Stimulated activated naive CD8-positive, alpha-beta T cell treated with anti-CD3 and anti-CD28 coated beads, Interleukin-15, Interleukin-2, amounts not matched to agents 100 U/mL and 50 U/mL, for 24 hours (primary cell): ENCODE measurements at places on chromosomes 1 and 21.

GRCh38 chr1:230068952-230069684, 2.1 kb downstream of the GALNT2 start:
- no peak for DNase-seq

- DNase-seq = no peak
These were observed 4.8 kb downstream of the KISS1 start for GRCh38 chr1:204191456-204191855.

DNA sequence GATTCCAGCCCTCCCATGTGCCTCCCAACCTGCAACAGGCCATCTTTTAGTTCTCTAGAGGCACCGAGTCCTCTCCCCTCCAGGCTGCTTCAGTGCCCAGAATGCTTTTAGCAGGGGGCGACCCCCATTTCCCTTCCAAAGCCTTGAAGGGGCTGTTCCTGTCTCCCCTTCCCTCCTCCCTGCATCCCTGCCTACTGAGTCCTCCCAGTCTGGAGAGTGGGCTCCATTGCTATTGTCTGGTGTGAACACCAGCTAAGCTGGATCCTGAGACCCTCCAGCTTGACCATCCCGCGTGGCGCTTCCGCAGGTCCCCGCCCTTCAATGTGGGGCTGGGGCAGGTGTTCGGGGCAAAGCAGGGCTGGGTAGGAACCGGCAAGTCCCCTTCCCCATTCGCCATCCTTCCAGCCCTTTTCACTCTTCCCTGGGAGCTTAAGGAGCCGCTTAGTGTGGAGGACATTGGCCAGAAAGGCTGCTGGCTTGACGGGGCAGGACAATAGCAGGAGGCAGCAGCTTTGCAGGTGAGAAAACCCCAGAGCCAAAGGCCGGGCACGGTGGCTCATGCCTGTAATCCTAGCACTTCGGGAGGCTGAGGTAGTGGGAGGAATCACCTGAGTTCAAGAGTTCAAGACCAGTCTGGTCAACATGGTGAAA, 32.2 kb downstream of the PADI6 start:
- no peak for DNase-seq

GRCh38 chr1:224724566-224724965, 108.4 kb downstream of the CNIH3 start:
- DNase-seq = no peak

- peak; percentile 48 for DNase-seq
These were observed 3.1 kb downstream of the USP48 start for GRCh38 chr1:21779613-21780521.

DNA sequence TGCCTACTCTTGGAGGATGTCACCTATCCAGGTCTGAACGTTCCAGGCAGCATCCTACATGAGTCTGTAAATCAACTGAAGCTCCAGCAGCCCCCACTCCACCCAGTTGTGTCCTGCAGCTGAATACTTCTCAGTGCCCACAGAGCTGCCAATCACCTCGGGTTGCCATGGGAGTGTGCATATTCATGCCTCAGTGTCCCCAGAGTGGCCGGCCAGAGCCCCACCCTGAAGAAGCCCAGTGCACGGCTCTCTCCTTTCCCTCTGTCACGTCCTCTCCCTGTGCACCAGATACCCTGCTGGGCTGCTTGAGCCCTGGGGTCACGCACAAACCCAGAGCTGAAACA, 16.1 kb upstream of the GSTM4 start:
- DNase-seq = no peak

DNA sequence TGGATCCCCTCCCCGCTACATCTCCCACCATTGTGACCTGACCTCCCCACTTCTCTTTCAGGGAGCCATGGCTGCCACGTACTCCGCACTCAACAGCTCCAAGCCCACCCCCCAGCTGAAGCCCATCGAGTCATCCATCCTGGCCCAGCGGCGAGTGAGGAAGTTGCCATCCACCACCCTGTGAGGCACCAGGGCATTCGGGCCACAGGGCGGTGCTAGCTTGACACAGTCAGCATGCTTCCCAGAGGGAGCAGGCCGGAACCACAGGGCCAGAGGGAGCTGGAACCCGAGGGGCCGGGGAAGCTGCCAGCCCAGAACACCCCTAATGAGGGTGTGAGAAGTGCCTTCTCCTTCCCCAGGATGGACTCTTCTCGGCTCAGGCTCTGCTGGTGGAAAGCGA, 44.5 kb downstream of the RPS6KA1 start:
- no peak for DNase-seq

- DNase-seq = no peak
These were observed 47.9 kb upstream of the PLXNA2 start for GRCh38 chr1:208291923-208292711.

- no peak for DNase-seq
These were observed 118.3 kb downstream of the FMN2 start for GRCh38 chr1:240210026-240210425.

DNA sequence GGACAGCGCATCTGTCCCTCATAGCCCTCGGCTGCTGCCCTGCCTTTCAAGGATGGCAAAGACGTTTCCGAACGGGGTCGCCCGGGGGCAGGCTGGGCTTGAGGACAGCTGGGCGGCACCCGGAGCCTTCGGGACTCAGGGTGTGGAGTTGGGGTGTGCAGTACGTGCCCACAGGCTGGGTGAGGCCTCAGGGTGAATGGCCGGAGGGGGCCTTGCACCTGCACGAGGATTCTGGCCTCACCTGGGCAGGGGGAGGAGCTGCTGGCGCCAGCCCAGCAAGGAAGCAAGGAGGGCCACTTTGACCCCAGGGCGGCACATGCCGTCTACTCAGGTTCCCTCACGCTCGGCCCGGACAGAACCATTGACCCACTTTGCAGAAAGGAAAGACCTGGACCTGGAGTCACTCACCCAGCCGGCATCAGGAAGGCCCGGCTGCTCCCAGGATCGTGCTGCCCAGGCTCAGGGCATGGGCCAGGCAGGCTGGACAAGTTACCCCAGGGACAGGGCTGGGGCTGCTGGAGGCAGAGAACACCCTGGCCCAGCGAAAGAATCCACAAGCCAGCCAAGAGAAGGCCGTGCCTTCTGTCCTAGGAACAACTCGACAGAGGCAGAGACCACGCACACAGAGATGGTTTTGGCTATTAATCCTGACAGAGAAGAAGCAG, 65.1 kb upstream of the TTC34 start:
- DNase-seq = no peak

DNA sequence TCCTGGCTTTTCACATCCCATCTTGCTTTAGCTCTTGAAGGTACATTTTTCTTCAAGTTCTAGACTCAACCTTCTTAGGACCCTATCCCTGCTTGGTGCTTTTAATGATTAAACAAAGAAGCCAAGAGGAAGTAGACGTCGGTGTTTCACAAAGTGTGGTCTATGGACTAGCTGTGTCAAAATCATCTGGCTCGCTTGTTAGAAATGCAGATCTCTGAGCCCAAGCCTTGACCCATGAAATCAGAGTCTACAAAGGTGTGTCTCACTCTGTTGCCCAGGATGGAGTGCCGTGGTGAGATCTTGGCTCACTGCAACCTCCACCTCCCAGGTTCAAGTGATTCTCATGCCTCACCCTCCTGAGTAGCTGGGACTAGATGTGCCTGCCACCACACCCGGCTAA, 295.5 kb upstream of the KAZN start:
- DNase-seq = no peak

DNA sequence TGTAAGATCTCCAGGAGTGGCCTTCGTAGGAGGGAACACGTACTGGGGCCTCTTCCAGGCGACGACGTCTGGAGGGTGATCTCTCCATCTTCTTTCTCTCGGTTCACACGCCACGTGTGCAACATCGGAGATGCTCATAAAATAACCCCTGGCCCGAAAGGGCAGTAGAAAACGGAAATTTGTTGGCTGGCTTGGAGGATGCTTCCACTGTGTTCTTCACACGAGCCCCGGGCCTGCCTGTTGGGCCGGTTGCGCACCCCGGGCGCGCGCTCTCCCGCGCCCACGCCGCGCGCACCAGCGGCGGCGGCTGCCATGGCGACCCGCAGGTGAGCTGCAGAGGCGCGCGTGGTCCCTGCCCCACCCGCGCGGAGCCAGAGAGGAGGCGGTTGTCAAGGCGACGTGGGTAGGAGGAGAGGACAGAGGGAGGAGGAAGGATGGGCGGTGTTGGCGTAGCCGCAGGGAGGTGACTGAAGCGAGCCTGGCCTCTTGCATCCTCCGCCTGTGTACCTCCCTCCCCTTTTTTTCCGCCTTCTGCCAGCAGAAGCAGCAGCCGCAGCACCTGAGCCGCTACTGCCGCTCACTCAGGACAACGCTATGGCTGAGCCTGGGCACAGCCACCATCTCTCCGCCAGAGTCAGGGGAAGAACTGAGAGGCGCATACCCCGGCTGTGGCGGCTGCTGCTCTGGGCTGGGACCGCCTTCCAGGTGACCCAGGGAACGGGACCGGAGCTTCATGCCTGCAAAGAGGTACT, at the start of gene ELAPOR1:
Gene ELAPOR1, plus strand, starts transcription at position 526 of the 752 bp plus-strand sequence. Its CDS starts 69 bp downstream, at position 595.
- peak; percentile 74 for DNase-seq

- DNase-seq = no peak
These were observed 54.0 kb downstream of the CAPN9 start for GRCh38 chr1:230800891-230801840.

DNA sequence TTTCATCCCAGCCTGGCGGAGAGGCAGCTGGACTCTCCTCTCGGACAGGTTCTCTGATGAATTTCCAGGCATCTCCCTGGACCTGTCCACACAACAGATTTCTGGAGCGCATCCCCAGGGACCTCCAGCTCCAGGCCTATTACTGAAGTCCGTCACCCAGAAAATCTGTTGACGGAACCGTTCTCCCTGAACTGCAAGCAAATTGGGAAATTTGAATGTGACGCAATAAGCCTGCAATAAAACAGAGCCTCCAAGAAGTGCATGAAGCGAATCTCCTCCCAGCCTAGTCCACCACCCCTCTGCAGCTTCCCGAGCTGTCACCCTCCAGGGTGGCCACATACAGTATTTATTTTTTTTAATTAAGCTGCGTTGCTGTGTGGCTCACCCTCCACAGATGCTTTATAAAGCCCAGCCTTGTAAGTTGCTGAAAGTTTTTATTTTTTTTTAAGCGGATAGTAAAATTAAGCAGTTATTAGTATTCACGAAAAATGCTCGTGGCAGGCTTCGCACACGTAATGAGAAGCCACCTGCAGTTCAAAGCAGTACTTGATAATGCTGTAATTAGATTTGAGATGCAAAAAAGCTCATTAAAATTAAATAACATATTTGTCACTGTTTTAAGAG, 173.3 kb downstream of the CAMTA1 start:
- DNase-seq = no peak

- DNase-seq = no peak
These were observed 113.6 kb downstream of the NEK7 start for GRCh38 chr1:198270273-198270828.

DNA sequence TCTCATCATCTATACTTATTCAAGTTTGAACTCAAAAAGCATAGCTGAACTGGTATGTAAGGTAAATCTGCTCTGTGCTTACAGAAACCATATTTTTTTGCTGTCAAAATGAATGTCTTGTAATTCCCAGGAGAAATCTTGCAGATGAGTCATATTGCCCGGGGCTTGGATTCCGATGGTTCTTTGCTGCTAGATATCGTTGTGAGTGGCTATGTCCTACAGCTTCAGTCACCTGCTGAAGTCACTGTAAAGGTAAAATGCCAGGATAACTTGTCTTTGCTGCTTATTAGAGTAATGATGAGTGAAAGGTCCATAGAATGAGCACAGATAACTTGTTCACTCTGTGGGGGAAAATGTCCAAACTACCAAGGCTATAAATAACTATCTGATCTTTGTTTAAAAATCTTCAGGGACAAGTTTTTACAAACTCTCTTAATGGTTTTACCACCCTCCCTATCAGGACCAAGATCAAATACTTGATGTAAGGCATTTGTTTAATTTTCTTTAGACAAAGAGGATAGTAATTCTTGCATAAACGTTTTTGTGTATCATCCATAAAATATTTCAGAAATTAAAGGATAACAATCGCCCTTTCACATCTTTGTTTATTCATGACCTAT, 222.3 kb downstream of the TPR start:
- DNase-seq = no peak

DNA sequence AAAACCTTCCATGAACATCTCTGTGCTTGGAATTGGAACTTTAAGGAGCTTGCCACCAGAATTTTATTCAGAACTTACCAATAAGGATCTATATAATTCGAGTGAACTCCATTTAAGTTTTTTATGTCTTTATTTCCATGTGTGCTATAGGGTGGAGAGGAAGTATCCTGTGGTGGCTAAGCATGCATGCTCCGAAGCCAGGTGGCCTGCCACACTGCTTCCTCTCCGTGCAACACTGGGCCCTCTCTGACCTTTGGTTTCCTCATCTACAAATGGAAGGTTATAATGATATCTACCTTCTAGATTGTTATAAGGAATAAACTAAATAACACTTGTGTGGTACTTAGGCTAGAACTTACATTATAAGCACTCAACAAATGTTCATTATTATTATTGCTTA, 382.1 kb downstream of the PTPRC start:
- no peak for DNase-seq
